GM12892 (cell line): ENCODE measurements at places on chromosomes 4 and X.

GRCh38 chrX:65862638-65863037 lies 177.2 kb downstream of the VSIG4 start:
- DNase-seq = no peak

GRCh38 chrX:1874899-1875298 lies 260.0 kb downstream of the ASMT start:
- DNase-seq = no peak

GRCh38 chrX:101057093-101057714 lies 5.3 kb upstream of the TRMT2B start:
- DNase-seq = no peak

DNA sequence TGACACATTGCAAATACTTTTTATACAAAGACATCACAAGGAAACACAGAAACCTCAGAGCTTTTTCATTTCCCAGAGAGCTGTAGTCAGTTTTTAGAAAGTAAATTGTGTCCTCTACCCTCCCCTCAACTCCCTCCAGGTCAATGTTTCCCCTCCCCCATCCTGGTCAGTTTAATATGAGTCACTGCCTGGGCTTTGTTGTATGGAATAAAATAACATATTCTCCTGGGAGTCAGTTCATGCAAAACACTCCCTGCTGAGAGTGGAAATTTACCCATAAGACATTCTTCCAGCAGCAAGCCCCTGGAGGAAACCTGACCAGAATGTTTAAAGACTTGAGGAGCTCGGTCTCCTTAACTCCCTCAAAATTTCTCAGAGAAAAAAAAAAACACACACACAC lies 270.1 kb upstream of the LDB2 start:
- no peak for DNase-seq

DNA sequence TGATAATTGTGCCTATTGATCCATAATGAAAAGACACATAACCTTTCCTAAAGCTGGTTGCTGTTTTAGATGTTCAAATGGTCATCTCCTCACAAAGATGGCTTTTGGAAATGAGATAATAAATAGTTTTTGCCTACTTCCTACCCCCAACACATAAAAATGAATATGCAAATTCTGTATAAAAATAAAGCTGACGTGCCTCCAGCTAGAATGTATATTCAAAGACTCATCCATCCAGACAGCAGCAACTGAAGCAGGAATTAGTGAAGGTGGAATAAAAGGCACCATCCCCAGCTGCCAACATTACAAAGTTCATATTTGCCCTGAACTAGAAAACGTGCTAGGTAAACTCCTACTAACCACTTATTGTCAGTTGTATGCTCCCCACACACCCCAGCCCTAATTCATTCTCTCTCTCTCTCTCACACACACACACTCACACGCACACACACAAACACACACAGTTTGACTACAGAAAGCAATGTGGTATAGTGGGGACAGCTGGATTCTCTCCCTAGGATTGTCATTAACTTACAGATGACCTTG lies 53.6 kb downstream of the PCDH19 start:
- no peak for DNase-seq

DNA sequence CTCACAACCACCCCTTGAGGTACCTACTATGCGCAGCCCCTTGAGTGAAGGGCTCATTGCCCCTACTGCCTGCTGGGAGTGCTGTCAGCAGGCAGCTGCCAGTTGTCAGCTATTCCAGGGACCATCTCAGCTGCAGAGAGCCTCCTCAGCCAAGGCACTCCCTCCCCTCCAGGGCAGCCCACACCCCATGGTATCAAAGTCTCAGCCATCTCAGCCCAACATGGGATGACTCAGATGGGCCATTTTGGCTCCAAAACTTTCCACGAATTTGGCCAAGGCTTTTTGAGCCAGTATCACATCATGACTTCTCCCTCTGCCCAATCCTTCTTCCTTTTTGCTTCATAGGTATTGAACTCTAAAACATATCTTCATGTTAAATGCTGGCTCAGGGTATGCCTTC lies 61.4 kb upstream of the MAP3K15 start:
- no peak for DNase-seq

GRCh38 chr4:115537387-115537786 lies 424.0 kb upstream of the NDST4 start:
- DNase-seq = no peak

DNA sequence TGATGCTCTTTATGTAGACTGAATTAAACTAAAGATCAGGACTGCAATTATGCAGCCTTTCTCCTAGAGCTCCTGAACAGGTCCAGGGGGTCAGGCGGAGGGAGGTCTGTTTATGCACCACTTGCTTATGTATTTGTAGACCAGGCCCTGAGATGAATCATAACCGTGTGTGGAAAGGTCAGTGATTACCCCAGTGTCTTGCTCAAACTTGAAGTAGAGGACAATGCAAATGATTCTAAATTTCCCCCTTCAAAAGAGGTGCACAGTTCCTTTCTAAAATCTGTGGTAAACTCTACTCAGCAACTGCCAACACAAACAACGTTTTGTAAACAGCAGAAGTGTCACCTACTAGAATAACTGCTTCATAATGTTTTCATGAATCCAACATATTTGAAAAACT lies 13.0 kb upstream of the TBC1D9 start:
- no peak for DNase-seq

- DNase-seq = no peak
Observed at GRCh38 chr4:1038948-1039492, 27.6 kb downstream of the FGFRL1 start.

DNA sequence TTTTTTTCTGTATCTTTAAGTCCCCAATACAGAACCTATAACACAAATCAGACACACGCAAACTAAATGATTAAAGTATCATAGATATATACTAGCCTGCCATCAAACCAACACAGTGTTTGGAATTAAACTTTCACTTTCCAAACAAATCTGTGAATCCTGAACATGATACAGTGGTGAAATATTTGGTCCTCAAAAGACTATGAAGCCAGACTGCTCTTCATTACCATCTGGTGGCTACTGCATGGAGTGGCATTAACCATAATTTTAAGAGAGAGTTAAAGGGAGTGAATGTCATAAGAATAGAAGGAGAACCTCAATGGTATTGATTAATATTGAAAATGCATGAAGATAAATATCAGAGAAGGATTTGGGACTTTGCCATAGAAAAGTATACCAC lies 9.2 kb upstream of the GABRA4 start:
- DNase-seq = no peak

DNA sequence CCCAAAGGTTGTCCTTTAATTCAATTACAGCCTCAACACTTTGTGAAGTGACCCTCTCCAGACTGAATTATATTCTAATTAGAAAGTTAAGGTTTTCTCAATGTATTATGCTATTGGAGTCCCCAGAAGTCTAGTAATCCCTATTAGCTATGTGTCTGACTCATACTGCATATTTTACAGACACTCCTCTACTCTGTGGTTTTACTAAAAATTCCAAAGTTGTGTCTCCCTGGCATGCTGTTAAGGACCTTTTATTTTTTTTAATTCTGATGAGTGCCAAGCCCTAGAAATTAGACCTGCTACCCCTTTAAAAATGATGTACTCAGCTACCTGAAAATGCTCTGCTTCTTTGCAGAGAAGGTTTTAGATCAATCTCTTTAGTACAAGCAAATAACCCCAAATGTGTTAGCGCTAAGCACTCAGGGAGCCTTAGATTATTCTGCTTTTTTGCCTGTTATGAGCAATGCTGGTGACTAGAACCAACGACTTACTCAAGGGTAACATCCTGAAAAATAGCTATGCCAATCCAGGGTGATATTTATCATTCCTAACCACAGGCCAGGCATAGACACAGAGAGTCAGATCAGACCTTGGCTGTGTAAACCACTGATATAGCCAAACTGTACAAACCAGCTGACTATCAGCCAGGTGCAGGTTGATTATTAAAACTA lies 26.1 kb upstream of the CXCL13 start:
- DNase-seq = no peak

DNA sequence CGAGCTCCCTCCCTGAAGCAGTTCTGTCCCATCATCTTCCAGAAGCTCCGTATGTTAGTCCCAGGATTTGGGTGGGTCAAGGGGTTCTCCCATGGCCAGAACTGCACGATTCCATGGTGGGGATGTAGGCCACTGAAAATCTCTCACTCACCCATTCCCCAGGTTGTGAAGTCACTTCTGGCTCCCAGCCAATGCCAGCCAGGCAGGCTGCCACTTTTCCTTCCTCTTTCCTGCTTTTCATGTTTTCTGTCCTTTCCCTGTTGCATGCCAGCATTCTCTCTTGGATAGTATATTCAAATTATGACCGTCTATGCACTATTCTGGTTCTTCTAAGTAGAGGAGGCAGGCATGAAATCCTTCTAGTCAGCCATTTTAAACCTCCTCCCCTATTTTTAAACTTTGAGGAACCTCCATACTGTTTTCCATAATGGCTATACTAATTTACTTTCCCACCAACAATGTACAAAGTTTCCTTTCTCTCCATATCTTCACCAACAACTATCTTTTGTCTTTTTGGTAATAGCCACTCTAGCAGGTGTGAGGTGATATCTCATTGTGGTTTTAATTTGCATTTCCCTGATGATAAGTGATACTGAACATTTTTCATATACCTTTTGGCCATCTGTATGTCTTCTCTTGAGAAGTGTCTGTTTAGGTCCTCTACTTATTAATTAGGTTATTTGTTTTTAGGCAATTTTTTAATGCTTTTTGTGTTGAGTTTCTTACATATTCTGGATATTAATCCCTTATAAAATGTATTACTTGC lies 182.1 kb upstream of the TET2 start:
- DNase-seq = no peak

DNA sequence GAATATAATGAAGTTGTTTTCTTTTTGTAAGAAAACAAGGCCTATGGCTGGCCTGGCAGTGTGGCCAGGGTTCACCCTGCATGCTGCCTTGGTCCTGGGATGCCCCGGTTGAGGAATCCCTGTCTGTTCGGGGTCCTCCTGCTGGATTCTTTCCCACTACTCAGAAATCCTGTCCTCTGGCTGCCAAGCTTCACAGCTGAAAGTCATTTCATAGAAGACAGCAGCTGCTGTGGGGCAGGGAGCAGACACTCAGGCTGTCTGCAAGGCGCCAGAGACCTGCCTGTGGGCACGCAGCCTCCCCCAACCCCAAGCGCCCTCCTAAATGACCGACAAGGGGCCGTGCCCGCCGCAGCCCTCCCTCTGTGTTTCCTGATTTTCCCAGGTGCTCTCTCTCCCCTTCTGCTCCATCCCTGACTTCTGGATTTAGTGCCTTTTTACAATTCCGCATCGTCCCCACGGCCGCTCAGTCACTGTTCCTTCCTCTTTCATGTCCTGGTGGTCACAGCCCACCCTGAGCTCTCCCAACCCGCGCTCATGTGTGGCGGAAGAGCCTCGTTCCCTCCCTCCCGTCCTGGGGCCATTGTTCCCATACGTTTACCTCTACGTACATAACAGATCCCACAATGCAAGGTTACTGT lies 27.5 kb downstream of the ZFYVE28 start:
- DNase-seq = no peak

DNA sequence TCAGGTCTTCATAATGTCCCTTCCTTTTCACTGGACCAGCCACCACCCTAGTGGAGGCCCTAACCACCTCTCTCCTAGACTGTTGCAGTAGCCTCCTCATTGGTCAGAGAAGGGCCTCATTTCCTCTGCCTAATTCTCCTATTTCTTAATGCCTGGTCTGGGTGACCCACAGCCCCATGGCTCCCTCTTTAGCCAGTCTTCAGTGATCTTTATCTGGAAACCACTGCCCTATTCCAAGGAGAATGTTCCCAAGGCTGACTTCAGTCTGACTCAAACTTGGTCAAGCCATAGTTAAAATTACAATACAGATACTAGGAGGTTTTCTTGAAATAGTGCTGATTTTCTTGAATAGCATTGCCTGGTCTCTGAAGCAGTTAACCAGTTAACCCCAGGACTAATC lies 53.6 kb upstream of the PRPS1 start:
- no peak for DNase-seq

DNA sequence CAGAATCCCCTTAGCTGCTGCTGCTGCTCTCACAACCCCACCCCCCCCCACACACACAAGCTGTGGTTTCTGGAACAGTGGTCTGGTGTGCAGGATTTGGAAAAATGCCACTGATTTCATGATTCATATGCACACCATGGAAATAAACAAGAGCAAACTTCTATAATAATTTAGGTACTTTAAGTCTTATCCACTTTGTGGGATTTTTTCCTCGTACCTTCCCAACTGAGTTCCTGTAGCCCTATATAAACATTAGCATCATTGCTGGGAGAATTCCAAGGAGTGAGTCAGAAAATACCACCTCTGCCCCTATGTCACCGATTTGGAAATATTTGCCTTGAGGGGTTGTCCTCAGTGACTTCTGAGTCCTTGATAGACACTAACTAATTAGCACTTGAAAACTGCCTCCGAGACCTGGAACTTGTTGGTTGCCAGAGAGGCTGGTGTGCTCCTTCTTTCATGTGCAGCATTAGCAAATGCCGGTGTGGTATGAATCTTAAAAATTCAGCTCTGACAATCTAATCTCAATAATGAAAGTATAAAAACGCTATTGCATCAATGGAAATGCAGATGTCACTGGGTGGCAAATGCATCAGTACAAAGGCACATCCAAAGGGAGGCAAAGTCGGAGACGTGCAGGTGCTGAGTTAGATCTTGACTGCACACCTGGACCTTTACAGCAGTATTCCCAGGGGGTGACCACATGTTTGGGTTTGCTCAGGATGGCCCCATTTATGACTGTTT lies 61.8 kb downstream of the CPE start:
- DNase-seq = no peak

GRCh38 chr4:78627046-78627965 lies 75.7 kb downstream of the ANXA3 start:
- DNase-seq = no peak

DNA sequence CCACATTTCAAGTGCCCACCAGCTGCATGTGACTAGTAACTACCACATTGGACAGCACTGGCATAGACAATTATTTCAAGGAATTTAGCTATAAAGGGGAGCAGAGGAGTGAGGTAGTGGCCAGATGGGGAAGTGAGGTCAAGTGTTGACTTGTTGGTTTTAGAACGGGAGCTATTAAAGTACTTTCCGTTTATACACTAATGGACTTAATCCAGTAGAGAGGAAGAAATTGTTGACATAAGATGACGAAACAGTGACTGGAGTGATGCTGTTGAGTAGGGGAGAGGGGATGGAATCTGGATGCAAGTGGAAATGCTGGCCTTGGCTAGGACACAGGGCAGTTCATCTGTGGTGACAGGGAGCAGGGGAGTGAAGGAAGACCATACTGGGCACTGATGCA lies 154.4 kb downstream of the AMMECR1 start:
- no peak for DNase-seq
